CD4-positive, alpha-beta T cell treated with Interleukin-12 subunit alpha and Interleukin-12 subunit beta, for 1 hour (primary cell): ENCODE measurements at places on chromosomes 5 and 9.

DNA sequence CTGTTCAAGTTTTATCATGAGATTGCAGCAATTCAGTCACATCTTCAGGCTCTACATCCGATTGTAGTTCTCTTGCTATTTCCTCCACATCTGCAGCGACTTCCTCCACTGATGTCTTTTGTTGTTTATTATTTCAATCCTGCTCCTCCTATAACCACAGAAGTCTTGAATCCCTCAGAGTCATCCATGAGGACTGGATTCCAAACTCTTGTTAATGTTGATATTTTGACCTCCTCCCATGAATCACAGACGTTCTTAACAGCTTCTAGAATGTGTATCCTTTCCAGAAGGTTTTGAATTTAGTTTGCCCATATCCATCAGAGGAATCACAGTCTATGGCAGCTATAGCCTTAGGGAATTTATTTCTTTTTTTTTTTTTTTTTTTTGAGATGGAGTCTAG lies 3.6 kb downstream of the FBXO38 start:
- DNase-seq = no peak

GRCh38 chr5:14505310-14506139 lies 76.1 kb upstream of the OTULINL start:
- DNase-seq = no peak

- DNase-seq = no peak
These were observed 178.4 kb downstream of the GNA14 start for GRCh38 chr9:77469515-77470231.

DNA sequence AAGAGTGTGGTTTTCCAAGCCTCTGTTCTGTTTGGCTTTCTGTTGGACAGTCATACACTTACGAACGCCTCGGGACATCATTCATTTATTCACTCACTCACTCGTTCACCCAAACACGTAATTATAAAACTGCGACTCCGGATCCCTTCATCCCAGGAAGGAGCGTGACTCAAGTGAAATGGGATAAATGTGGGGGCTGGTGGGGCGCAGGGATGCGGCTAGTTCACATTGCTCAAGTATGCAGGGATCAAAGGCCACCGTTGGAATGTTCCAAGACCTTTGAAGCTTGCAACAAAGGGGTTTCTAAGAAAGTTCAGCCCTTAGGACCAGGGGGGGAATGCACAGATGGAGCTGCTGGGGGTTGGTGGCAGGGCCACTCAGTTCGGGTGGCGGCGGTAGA lies 64.2 kb downstream of the CFAP77 start:
- DNase-seq = no peak

GRCh38 chr5:80781356-80781755 lies 126.6 kb upstream of the DHFR start:
- DNase-seq = no peak

GRCh38 chr9:93898026-93898425 lies 57.1 kb downstream of the BARX1 start:
- DNase-seq = peak; percentile 13

- DNase-seq = no peak
These were observed 38.6 kb upstream of the PITX1 start for GRCh38 chr5:135072387-135073281.

DNA sequence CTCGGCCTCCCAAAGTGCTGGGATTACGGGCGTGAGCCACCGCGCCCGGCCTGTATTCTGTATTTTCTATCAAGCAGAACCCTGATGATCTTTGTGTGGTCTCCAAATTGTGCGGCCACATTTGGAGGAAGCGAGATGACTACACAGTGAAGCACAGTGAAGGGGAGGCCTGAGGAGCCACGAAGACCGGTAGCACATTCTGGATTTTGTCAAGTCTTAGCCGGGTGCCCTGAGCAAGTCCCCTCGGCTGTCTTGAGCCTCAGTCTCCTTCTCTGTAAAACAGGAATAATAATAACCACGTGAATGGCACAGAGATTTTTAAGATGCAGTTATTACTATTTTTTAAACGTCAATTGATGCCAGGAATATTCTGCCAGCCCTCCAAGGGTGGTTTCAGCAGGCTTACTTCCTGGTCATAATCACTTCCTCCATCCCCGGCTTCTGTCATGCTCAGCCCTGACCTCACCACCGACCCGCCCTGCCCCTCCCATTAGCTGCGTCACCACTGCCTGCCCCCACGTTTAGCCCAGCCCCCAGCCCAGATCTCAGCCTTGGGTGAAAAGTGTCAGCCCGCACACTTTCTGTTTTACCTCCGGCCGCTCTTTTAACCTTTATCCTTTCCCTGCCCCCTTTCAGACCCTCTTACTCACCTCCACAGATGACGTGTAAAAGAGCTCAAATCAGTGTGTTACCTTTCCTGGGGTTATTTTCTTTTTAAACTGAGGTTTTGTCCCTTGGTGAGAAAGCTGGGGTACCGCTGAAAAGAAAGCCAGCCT lies 27.0 kb upstream of the ERGIC1 start:
- peak; percentile 92 for DNase-seq

- no peak for DNase-seq
These were observed 42.7 kb upstream of the ZNF608 start for GRCh38 chr5:124789104-124789605.

DNA sequence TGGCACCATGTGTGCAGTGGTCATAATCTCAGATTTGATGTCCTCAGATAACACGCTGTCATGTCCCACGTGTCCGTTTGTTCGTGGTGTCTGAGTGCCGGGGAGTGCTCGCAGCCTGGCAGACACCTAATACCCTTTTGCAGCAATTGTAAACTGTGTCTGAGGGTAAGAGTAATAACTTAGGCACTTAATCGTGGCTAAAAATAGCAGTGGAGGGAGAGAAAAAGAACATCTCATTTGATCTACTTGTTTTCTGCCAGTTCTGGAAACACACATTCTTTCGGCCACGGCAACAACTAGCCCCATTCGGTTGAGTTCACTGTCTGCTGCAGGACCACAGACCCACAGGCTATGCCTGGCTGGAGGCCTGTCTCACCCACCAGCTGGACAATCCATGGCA lies 16.5 kb downstream of the ADCY2 start:
- DNase-seq = no peak

GRCh38 chr5:78628270-78628992 lies 20.1 kb downstream of the LHFPL2 start:
- no peak for DNase-seq

GRCh38 chr5:174108745-174109144 lies 63.2 kb downstream of the NSG2 start:
- no peak for DNase-seq

- no peak for DNase-seq
These were observed 9.2 kb upstream of the IL12B start for GRCh38 chr5:159339460-159339859.

DNA sequence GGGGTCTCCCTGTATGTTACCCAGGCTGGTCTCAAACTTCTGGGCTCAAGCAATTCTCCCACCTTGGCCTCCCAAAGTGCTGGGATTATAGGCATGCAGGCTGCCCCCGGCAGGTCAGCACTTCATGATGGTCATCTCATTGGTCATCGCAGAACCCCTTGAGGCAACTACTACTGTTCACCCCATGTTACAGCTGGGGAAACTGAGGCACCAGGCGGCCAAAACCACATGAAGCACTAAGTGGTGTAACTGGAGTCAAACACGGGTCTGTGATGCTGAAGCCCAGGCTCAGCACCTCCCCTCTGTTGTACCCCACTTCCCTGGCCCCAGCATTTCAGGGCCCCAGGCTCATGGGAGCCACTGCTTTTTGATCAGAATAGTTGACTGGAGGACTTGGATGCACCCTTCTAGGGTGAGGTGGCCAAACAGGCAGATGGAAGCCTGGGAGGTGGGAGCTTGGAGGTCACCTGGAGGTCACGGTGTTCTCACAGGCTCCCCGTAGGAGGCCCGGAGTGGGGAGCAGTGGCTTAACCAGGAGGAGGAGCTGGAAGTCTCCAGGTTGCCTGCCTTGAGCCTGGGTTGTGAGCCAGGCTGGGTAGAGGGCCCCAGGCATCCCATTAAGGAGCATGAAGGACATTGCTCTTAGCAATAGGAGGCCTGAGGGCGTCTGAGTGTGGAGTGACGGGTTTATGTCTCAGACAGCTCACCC lies 57.3 kb upstream of the RPL26L1 start:
- DNase-seq = no peak

DNA sequence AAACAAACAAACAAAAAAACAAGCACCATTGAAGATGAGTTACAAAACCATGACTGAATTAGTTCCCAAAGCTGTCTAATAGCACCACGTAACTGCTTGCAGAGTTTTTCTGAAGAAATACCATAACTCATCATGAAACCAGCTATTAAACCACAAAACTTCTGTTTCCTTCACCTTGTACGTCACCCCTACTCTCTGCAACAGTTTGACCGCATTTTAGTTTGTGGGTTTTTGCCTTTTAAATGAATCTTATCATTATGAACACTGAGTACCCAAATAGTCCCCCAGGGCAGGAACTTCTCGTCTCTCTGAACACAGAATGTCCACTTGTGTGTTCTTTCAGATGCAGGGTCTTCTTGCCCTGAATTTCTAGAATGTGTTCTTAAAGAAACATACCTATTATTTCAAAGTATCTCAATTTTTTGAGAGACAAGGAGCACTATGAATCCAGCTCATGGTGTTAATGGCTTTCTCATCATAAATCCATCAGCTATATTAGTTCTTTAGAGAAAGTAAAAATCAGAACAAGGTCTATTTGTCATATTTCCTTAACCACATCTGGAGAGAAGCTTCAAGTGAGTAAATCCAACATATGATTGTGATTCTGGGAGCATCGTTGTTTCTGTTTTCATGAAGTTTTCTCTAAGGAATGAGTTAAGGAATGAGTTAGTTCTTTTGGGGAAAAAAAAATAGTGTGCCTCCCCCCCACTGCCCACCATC lies 210.6 kb downstream of the AUH start:
- DNase-seq = peak; percentile 63

- DNase-seq = no peak
These were observed 110.4 kb upstream of the SARDH start for GRCh38 chr9:133848471-133849109.

DNA sequence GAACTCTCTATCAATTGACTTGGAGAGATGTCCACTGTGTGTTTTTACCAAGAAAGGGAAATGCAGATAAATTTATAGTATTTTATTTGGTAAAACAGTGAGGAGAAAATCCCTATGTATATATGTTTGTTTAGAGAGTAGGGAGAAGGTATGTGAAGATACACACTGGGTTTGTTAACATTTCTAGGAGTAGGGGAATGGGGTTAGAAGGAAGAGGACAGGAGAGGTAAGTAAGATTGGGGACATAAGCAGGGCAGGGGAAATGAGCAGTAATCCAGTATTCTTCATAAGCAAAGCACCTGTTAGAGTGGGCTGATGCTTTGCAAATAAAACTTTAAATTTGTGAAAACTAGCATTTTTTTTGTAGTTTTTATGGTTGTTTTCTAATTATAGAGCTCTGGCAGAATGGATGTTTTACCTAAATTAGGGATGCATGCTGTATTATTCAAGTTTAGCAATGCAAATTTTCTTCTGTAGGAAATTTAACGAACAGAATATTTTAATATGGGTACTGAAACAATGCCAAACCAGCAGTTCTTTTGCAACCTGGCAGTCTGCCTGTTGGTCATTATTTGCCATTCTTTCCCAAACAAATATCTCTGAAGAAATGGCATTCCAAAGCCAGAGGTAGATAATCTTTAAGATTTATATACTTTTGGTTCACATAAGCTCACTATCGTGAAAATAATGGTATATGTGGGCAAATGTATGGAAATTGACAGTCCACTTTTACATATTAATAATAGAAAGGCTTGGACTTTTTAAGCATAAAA lies 19.4 kb upstream of the DCP2 start:
- no peak for DNase-seq

GRCh38 chr9:107176436-107177151 lies 106.5 kb upstream of the RAD23B start:
- no peak for DNase-seq

DNA sequence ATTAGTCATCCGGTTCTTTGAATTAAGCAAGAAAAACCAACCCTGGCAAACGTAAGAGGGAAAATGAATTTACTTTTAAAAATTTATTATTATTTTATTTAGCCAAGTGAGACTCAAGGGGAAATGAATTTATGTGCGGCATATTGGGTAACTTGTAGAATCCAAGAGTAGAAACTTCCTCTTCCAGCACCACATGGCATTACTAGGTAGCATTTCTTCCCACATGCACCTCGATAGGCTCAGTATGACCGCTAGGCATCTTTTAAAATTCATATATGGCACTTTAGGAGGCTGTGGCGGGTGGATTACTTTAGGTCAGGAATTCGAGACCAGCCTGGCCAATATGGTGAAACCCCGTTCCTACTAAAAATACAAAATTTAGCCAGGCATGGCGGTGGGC lies 17.6 kb upstream of the MYO10 start:
- DNase-seq = no peak

DNA sequence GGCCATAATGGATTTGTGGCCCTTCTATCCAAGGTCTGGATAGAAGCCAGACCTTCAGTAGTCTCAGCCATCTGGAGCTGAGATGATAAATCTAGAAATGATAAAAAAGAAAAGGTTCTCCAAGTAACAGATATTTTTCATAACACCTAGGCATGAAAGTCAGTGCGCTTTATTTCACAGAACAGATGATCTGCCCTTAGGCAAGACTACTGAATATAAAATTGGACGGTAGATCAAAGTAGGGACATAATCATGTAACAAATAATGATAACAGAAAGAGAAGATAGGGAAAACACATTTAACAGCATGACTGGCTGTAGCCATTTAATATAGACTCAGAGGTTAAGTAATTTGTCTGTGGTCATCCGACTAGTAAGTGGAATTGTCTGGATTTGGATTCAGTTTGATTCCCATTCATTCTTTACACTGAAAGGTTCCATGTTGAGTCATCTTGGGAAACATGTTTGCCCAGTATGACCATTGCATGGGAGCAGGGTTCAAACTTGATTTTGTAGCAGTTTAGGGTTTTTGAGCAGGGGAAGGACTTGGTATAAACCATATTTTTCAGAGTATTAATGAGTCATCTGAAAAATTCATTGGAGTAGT lies 4.1 kb upstream of the CAVIN4 start:
- no peak for DNase-seq

GRCh38 chr5:43571237-43571636 lies 14.4 kb upstream of the PAIP1 start:
- DNase-seq = no peak

DNA sequence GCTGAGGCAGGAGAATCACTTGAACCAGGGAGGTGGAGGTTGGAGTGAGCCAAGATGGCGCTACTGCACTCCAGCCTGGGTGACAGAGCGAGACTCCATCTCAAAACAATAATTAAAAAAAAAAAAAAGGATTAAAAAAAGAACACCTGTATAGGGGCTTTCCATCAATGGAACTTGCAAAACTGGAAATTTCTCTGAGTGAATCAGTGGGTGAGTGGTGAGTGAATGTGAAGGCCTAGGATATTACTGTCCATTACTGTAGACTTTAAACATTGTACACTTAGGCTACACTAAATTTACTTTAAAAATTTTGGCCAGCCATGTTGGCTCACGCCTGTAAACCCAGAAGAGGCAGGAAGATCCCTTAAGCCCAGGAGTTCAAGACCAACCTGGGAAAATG lies 5.7 kb upstream of the RARS1 start:
- DNase-seq = no peak

DNA sequence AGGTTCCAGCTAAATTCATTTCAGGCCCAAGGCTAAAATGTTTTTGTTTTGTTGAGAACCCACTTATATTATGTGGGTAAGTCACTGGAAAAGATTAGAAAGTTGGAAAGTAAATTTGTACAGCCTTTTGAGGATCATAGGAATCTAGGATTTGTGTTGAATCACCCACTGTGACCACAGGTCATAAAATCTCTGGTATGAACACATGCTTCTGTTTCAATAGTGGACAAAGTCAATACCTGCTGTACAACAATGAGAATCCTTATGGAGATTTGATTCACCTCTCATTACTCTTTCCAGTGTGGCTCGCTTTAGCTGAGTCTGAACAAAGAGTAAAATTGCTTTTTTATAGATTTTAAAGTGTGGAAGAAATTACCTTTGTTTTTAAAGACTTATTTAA lies 369.5 kb downstream of the TMEM167A start:
- no peak for DNase-seq
